ENCODE measurements at places on chromosomes 12 and 14.

GRCh38 chr12:38279756-38280155, 36.8 kb upstream of the ALG10B start:
- DNase-seq, result no peak

DNA sequence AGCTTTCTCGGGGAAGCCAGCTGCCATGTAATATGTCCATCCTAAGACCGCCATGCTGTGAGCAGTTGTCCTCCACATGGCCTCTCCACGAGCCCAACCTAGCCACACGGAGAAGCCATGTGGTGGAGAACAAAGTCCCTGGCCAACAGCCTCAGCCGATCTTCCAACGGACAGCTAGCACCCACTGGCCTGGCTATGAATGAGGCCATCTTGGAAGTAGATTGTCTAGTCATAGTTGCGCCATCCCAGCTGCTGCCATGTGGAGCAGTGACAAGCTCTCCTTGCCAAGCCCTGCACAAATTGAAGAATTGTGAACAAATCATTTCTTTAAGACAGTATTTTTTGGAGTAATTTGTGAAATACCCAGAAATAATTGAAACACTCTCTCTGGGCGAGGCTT, 49.3 kb upstream of the USP44 start:
- DNase-seq, result no peak

- peak; percentile 32 for DNase-seq
Measured at GRCh38 chr14:94795372-94795771, 25.5 kb upstream of the GSC start.

- DNase-seq, result peak; percentile 25
Measured at GRCh38 chr14:30559638-30560091, 707 bp downstream of the G2E3 start.

- DNase-seq, result no peak
Measured at GRCh38 chr12:122984612-122985337, 4.3 kb downstream of the ARL6IP4 start.

GRCh38 chr14:71776471-71777360, 155.5 kb upstream of the RGS6 start:
- DNase-seq, result no peak

- DNase-seq, result peak; percentile 3
Measured at GRCh38 chr12:56645201-56645716, 525 bp downstream of the ATP5F1B start.

DNA sequence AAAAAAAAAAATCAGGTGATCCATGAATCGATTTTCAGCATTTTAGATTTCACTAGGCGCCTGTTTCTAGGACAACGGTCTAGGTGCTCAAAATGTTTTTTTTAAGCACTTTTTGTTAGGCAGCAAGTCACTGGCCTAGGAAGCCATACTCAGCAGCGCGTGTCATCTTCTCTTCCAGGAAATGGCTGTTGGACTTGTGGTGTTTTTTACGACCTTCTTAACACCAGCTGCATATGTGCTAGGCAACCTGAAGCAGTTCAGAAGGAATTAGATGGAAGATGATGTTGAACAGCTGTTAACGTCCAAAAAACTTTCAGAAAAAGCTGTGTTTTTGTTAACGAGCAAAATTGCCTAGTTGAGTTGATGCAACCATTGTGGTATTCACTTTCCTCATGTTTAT, 868 bp downstream of the COX8C start:
- no peak for DNase-seq

DNA sequence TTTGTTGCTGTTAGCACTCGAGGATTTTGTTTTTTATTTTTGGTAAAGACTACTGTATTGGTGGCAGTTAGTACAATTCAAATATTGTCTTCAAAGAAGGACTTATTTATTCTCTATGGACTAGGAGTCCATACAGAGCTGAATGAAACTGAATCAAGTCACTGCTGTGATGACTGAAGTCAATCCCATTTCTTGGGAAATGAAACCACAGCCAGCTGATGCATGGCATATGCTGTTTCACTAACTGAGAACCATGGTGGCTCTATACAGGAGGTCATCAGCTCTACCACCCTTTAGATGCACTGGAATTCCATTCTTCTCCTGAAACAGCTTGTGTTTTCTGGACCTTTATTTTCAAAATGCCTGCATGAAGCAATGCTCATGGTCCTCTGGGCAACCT, 22.2 kb downstream of the VTI1B start:
- DNase-seq, result no peak

GRCh38 chr14:77883131-77883846, 83.4 kb downstream of the ADCK1 start:
- DNase-seq, result no peak

- DNase-seq, result no peak
Measured at GRCh38 chr14:71362920-71363584, 455.8 kb downstream of the PCNX1 start.

DNA sequence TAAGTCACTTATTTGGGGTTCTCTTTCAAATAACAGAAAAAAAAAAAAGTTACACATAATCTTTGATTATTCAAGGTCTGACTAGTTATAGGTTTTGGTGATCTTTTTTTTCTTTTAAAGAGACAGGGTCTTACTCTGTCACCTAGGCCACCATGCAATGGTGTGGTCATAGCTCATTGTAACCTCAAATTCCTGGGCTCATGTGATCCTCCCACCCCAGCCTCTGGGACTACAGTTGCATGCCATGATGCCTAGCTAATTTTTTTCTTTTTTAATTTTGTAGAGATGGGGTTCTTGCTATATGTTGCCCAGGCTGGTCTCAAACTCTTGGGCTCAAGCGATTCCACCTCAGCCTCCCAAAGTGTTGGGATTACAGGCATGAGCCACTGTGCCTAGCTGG, 56.5 kb upstream of the CFL2 start:
- no peak for DNase-seq

DNA sequence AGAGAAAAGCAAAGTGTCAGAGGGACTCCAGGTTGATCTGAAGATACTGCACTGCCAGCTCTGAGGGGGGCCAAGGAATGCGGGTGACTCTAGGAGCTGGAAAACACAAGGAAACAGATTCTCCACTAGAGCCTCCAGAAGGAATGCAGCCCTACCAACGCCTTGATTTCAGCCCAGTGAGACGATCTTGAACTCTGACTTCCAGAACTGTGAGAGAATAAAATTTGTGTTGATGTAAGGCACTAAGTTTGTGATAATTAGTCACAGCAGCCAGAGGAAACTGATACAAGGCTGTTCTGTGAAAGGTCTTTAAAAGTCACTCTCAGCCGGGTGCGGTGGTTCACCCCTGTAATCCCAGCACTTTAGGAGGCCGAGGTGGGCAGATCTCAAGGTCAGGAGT, 34.2 kb downstream of the CKAP4 start:
- DNase-seq, result no peak

GRCh38 chr12:5916785-5917290, 28.2 kb downstream of the ANO2 start:
- no peak for DNase-seq

- DNase-seq, result no peak
Measured at GRCh38 chr12:84542289-84542688, 370.3 kb downstream of the SLC6A15 start.

- no peak for DNase-seq
Measured at GRCh38 chr12:85642808-85643207, 193.4 kb downstream of the RASSF9 start.

DNA sequence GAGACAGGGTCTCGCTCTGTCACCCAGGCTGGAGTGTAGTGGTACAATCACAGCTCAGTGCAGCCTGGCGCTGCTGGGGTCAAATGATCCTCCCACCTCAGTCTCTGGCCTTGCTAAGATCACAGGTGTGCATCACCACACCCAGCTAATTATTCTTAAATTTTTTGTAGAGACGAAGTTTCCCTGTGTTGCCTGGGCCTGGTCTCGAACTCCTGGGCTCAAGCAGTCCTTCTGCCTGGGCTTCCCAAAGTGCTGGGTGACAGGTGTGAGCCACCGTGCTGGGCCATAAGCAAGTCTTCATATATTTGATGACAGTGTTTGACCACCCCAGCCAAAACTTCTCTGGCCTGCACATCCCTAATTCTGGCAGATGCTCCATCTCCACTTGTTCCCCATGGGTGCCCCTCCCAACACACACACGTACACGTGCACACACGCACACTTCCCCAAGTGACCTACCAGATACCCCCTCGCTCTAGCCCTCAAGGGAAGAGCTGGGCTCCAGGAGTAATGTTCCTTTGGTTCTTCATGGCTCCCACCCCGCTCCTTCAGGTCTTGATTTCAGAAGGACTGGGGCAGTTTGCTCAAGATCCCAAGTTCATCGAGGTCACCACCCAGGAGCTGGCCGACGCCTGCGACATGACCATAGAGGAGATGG, 104.3 kb upstream of the FKBP4 start:
- DNase-seq, result no peak

- no peak for DNase-seq
Measured at GRCh38 chr14:40936861-40937260, 669.8 kb upstream of the LRFN5 start.

Data from RWPE1 (cell line).